Stimulated activated CD4-positive, alpha-beta T cell treated with anti-CD3 and anti-CD28 coated beads, Interleukin-1b, Interleukin-23, amount 100 ng/mL, for 48 hours (primary cell): ENCODE measurements at places on chromosomes 16 and 17.

DNA sequence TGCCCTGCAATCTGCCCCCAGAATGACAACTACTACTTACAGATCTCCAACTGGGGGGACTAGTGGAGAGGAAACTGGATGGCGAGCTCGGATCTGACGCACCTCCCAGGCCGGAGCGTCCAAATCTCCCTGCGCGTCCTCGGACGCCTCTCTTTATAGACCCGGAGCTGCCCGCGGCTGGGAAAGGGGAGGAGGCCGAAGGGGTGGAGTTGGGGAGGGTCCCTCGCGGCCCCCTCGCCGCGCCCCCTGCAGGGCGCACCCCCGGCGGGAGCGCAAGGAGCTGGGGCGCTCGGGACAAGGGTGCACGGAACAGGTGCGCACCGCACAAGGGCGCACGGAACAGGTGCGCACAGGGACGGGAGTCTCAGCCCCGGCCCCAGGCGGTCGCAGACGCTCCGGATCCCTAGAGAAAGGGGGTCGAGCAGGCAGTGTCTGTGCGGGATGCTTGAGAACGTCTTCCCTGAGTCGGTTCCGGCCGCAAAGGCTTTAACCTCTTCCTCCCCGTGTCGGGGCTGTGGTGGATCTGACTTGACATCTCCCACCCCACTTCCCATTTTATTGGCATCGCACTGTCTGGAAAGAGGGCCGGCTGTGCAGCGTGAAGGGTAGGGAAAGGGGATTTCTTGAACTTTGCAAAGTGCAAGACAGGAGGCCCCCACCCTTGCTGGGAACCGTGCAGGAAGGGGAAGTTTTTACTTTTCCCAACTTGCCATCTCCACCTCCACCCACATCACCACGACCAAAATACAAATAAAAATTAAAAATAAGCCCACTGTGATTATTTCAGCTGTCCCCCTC lies at the start of gene MYH11:
Gene MYH11 (minus strand): TSS at position 128 of the 798 bp plus-strand sequence. CDS start 18,776 bp downstream, outside the sequence.
- DNase-seq = no peak

DNA sequence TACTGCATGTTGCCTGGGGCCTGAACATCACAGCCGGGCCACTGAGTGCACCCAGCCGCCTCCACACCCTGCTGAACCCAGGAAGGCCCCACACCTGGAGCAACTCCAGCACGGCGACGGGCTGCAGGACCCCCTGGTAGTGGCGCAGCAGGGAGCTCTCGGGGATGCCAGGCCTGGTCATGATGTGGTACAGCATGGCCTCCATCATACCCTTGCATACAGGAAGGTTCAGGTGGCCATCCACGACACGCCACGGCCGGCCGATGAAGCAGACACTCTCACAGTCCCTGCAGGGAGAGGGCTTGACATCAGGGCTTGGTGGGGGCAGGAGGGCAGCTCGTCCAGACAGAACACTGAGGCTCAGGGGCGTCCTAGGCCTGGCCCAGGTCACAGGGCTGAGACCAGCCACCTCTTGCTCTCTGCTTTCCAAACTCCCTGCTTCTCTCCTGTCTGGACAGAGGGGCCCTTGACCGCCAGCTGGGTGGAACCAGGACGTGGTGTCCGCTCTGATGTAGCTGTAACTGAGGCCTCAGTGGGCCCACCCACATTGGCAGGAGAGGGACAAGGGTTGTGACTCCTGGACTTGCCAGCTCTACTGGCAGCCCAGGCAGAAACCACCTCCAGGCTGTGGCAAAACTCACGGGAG lies 60.3 kb downstream of the IL21R start:
- no peak for DNase-seq

DNA sequence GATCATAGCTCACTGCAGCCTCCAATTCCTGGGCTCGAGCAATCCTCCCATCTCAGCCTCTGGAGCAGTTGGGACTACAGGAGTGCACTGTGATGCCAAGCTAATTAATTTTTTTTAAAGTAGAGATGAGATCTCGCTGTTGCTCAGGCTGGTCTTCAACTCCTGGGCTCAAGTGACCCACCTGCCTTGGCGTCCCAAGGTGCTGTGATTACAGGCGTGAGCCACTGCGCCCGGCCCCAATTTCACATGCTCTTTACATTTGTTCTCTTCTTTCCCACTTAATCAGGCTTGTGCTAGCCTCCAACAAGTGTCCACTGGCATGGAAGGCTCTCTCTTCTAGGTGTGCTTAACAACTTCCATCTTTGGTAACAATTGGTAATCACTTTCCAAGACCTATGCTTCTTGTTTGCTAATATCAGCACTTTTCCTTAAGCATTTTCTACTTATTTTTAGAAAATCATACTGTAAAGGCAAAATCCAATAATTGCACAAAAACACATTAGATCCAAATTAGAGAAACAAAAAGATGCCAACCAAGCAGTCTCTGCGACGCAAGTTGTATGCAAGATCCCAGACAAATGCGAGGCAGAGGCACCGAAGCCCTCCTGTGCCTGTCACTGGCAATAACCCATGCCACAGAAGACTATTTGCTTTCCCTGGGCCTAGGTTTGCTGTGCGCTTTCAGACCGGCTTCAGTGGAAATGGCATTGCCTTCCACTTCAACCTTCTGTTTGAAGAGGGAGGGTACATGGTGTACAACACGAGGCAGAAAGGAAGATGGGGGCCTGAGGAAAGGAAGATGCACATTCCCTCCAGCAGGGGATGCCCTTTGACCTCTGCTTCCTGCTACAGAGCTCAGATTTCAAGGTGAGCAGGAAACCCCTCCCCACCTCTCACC lies 52.6 kb downstream of the NOS2 start:
- no peak for DNase-seq

GRCh38 chr17:62052765-62053338 lies 12.2 kb downstream of the MED13 start:
- no peak for DNase-seq

GRCh38 chr17:81493198-81494038 lies 19.2 kb downstream of the ACTG1 start:
- no peak for DNase-seq

GRCh38 chr17:52178012-52178411 lies 19.5 kb upstream of the CA10 start:
- DNase-seq = no peak

GRCh38 chr17:79966681-79967080 lies 69.0 kb downstream of the TBC1D16 start:
- no peak for DNase-seq

DNA sequence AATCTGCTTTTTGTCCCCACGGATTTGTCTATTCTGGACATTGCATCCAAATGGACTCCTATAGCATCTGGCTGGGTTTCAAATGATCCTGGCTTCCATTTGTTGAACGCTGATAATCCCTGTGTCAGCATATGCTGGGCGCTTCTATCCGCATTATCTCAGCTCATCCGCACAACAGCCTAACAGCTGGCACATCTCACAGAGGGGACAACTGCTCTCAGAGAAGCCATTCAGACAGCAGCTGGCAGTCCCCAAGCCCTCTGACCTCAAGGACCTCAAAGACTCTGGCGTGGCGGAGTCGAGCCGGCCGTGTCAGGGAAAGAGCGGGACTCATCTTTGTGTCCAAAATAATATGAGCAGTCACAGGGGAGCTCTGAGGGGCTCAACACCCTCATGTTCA lies 82.3 kb downstream of the NT5M start:
- no peak for DNase-seq

- DNase-seq = no peak
Measured at GRCh38 chr17:77854083-77854758, 104.3 kb upstream of the TNRC6C start.

DNA sequence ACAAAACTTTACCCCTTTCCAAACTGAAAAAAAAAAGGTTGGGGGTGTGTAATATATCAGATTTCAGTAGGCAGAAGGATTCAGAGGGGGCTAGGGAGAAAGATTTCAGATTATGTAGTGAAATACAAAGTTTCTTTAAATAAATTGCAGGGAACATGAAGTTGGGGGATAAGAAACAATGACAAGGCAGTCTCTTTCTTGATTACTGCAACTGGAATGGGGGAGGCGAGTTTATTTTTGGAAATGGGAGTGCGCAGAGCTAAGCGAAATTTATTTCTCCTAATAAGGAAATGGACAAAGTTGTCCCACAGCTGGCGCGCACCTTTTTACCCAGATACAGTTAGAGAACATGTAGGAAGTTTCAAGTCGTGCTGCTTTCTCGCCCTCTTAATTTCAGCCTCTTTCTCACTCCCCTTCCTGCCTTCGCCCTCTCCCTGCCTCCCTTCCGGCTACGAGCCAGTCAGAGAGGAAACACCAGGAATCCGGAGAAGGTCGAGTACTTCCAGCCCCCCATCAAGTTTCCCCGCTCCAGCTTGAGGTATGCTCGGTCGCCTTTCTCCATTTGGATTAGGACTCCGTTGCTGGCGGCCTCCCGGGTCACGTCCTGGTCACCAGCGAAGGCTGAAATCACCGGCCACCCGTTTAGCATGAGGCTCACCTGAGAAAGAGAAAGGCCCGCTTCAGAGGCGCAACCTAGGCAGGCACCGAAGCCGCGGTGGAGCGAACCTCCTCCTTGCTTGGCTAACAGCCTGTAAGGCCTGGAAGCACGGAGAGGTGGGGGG lies 2.5 kb downstream of the CBLN1 start:
- no peak for DNase-seq

DNA sequence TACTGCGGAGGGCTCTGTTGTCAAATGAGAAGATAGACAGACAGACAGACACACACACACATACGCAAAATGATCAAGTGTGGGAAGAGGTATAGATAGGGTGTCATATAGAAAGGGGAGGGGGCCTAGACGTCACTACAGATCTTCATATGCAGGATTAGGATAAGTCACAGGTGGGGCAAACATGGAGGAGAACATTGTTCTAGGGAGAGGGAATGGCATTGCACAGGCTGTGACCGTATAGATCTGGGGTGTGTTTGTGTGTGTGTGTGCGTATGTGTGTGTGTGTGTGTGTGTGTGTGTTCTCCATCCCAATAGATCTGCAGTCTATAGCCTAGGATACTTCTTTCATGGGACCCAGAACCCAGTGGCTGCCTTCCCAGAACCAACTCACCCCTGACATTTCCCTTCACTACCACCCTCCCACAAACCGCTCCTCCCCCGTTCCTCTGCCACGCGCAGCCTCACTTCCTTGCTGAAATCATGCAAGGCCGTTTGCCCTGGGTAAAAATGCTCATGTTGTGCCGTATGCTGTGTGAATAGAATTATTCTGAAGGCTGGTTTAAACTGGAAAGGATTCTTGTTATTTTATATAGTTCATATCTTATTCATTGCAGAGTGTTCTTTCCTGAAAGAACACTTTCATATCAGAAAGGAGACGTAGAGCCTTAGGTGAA lies 50.5 kb upstream of the CCL1 start:
- no peak for DNase-seq

DNA sequence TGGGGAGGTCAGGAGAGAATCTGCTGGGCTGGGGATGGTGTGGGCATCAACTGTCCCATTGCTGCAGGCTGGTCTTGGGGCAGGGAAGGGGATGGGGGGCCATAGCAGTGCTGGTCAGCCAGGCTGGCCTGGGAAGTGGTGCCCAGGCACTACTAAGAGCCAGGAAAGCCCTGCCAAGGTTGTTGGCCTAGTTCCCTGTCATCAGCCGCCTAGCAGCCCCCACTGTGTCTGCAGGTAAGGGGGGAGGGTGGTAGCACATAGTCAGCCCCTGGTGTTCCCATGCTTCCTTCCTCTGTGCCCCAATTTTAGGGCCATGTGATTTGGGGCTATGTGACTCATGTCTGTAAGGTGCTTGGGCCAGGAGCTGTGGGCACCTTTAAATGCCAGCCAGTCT lies 17.8 kb downstream of the GJD3 start:
- no peak for DNase-seq
